ENCODE measurements at places on chromosomes 2 and 18.

DNA sequence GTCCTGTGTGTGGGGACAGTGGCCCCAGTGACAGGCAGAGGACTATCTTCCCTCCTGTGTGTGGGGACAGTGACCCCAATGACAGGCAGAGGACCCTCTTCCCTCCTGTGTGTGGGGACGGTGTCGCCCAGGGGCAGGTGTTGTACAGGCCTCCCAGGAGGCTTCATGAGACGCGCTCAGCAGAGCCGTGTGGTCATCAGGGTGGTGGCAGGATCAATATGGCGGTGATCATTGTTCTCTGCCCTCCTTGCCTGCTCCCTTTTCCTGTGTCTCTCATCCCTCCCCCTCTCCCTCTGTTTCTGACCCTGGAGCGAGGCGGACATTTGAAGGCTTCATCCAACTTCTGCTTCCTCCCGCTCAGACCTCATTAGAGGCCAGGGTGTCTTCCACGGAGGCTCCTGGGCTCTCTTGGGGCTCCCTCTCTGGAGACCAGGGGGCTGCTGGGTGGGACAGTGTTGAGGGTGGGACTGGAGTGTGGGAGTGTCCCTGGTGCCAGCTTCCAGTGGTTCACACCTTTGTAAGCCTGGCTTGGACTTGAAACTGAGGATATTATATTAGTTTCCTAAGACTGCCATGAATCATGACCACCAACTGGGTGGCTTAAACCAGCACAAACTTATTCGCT lies 59.5 kb downstream of the ACKR3 start:
- no peaks in the 10 kb centered on the region for H3K36me3 ChIP-seq
- no peak overlapping the region for H3K4me3 ChIP-seq
- H3K27me3 ChIP-seq = no peaks in the 10 kb centered on the region
- no peaks in the 10 kb centered on the region for H3K4me1 ChIP-seq

- H3K36me3 ChIP-seq = no peaks in the 10 kb centered on the region
- no peak overlapping the region for H3K4me3 ChIP-seq
Measured at GRCh38 chr18:72704202-72704601, 160.1 kb upstream of the CBLN2 start.

GRCh38 chr18:6650127-6650507 lies 79.4 kb upstream of the ARHGAP28 start:
- no peak for DNase-seq
- no peak overlapping the region for H3K27ac ChIP-seq
- H3K36me3 ChIP-seq = no peaks in the 10 kb centered on the region
- no peaks in the 10 kb centered on the region for H3K27me3 ChIP-seq
- H3K4me3 ChIP-seq = no peak overlapping the region
- no peaks in the 10 kb centered on the region for H3K4me1 ChIP-seq

GRCh38 chr2:94985636-94986035 lies 39.9 kb upstream of the MAL start:
- no peak overlapping the region for H3K4me3 ChIP-seq
- no peak overlapping the region for H3K27ac ChIP-seq
- H3K36me3 ChIP-seq = no peaks in the 10 kb centered on the region
- no peaks in the 10 kb centered on the region for H3K4me1 ChIP-seq
- no peak for DNase-seq
- H3K27me3 ChIP-seq = no peaks in the 10 kb centered on the region

DNA sequence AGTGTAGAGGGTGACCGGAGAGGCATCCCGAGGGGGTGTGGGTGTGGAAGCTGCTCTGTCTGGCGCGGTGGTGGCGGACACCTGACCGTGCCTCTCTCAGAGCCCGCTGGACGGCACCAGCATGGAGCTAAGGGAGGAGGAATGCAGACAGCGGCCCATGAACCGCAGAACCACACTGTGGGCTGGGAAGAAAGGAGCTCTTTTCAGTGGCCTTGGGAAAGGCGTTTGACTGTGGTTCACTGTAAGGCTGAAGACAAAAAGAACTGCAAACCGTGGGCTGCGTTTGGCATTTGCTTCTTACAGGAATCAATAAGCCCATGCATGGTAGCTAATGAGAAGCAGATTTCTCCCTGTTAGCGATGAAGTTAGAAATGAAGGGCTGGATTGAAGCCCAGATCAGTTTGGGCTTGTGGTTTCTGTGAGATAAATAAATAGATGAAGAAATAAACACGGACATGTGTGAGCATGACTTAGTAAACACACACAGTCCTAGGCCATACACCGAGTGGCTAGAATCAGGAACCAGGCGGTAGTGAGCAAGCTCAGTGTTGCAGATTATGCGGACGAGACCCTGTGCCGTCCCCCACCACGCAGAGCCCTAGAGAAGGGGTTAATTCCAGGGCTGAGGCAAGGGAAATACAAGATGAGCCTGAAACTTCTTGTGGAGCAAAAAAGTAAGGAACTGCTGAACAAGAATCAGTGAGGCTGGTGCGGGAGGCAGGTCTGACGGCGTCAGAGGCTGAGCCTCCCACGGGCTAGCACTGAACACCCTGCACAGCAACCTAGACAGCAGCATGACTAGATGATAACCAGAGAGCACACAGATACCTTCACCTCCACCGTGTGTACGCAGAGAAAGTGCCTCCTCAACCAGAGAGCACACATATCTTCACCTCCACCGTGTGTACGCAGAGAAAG lies 29.3 kb upstream of the NFATC1 start:
- no peaks in the 10 kb centered on the region for H3K27me3 ChIP-seq
- H3K4me1 ChIP-seq = no peaks in the 10 kb centered on the region
- DNase-seq = no peak
- H3K27ac ChIP-seq = no peak overlapping the region

DNA sequence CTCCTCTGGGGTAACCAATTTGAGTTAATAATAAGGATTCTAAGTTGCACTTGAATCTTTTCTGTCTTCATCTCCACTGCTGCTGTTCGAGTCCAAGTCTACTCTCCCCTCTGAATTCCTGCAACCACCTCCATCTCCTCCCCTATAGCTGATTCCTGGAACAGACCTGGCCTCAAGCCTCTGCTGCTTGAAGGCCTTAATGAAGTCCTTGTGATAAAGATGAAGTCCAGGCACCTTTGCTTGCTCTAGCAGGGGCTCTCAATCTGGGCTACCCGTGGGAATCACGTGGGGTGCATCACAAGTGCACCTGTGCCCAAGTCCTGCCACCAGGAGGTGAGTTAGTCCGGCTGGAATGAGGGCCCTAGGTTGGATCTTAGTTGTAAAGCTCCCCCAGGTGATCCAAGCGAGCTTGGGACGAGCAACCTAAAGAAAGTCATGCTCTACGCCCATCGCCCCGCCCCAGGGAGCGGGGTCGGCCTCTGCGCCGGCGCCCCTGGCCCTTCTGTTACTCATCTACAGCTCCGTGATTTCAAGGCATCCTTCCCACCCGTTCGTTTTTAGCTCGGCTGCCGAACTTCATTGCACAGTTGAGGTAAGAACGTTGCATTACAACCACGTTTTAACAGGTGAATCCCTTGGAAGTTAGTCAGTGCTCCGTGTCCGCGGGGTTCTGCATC lies 905 bp upstream of the IAH1 start:
- no peaks in the 10 kb centered on the region for H3K4me1 ChIP-seq
- H3K4me3 ChIP-seq = no peak overlapping the region
- H3K36me3 ChIP-seq = no peaks in the 10 kb centered on the region
- no peak overlapping the region for H3K27ac ChIP-seq
- no peak for DNase-seq

DNA sequence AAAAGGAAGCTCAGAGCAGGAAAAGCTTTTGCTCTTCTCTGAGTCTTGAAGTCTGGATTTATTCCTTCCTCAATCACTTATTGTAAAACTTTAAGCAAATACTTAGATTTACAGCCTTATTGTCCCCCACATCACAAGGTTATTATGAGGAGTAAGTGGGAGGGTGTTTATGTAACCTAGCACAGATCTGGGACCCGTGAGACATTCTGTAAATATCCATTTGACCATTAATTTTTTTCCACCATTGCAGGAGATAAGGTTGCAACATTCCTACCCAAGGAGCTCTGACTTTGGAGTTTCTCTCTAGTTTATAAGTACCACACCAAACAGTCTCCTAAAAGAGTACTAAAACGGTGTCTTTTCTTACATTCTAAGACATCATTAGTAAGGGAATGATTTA lies 52.1 kb upstream of the CTIF start:
- H3K27me3 ChIP-seq = no peaks in the 10 kb centered on the region
- DNase-seq = no peak
- H3K27ac ChIP-seq = no peak overlapping the region

DNA sequence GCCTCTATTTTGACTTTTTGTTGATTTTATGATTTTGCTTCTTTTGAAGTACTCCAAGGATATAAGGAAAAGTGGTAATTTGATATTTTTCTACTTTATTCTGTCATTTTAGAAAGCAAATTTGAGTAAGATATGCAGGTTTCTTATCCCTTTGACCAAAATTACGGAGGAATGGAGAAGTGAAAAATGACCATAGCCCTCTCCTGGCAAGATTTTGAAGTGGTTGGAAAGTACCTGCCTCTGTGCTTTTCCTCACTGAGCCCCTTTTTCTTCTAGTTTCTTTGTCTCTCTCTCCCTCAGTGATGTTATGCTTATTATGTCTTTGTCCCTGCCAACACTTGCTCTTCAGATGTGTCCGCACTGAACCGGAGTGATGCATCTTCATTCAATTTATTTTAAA lies 898.1 kb downstream of the EPHA4 start:
- H3K27ac ChIP-seq = no peak overlapping the region
- H3K27me3 ChIP-seq = no peaks in the 10 kb centered on the region
- no peaks in the 10 kb centered on the region for H3K36me3 ChIP-seq
- H3K4me1 ChIP-seq = no peaks in the 10 kb centered on the region

GRCh38 chr2:5076599-5076998 lies 615.6 kb upstream of the SOX11 start:
- H3K4me1 ChIP-seq = no peaks in the 10 kb centered on the region
- no peaks in the 10 kb centered on the region for H3K36me3 ChIP-seq
- H3K4me3 ChIP-seq = no peak overlapping the region
- DNase-seq = no peak

DNA sequence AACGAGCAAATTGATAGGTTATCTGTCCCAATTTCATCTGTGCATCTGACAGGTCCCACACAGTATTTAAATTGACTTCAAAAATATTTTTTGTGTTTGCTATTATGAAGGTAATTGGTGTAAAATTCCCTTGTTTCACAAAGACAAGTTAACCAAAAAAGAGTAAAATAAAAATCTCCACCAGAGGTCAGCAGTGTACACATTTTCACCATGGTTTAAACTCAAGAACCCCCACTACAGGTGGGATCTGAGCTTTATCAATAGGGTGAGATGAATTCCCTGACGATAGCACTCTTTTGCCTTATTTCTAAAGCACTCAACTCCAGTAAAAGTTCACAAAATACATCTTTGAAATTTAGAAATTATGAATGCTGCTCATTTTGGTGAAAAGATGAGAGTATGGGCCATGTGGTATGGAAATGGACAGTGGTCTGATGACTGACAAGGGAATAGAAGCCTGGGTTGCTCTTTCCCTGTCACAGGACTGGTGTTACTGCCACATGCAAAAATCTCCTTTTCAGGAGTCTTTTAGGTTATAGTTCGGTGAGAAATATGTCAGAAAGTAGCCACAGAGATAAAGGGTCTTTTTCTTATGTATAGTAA lies 68.0 kb downstream of the SERPINB8 start:
- H3K4me3 ChIP-seq = no peak overlapping the region
- peak; percentile 58 for DNase-seq
- H3K27me3 ChIP-seq = no peaks in the 10 kb centered on the region

Data from MM.1S (cell line).